ENCODE measurements at places on chromosomes 13 and 19.

GRCh38 chr13:100098445-100099116 is 9.7 kb downstream of the PCCA start:
- DNase-seq: no peak

DNA sequence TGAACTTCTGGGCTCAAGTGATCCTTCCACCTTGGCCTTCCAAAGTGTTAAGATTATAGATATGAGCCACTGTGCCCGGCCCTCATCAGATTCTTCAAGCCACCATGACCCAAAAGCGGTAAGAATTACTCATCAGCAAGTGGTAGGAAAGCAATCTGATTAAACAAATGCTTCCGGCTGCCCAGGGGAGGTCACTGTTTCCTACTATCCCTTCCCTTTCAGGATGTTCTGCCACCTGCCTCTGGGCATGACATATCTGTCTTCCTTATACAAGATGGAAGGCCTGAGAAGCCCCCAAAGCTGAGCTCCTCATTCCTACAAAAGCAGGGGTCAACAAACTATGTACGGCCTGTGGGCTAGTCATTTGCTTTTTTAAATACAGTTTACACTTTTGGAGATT is 7.0 kb downstream of the ABHD8 start:
- peak; percentile 80 for DNase-seq

- no peak for DNase-seq
Measured at GRCh38 chr13:52366291-52366690, 39.7 kb downstream of the THSD1 start.

DNA sequence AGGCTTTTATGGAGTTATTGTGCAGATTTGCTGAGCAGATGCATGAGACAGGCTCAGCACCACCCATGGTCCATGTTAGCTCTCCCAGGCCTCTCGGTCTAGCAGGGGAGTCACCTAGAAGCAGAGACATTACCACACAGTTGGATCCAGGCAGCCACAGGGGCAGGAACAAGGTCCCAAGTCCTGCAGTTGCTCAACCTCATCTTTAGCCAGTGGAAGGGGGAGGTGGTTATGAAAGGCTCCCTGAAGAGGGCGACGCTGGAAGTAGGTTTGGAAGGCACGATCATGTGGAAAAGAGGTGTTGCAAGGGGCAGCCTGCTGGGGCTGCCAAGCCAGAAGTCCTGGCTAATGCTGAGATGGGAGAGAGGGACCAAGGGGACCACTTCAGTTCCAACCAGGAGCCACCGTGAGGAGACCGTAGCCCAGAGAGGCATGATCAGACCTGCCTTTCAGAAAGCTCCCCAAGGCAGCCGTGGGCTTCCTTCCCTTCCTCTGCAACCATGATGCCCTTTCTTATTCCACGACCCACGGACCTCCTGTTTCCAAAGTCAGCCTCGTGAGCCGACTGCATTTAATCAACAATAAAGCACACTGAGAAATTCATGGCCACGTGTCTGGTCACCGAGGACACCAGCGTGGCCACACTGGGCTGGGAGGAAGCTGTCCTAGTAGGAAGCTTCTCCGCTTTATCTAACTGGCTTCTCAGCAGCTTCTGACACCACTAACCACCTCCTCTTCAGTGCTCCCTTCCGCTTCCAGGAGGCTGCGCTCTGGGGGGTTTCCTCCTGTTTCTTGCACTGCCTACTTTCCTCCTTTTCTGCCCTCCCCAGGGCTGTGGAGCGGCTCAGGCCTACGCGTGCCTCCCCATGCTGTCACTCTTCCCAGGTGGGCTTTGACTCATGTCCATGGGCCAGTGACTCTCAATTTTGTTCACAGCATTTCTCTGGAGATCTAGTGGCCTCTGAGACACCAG is 2.6 kb downstream of the AP1M1 start:
- DNase-seq: no peak

- no peak for DNase-seq
Measured at GRCh38 chr13:107721125-107721869, 494.0 kb downstream of the LIG4 start.

GRCh38 chr13:87234981-87235380 is 436.2 kb upstream of the SLITRK5 start:
- DNase-seq: no peak

DNA sequence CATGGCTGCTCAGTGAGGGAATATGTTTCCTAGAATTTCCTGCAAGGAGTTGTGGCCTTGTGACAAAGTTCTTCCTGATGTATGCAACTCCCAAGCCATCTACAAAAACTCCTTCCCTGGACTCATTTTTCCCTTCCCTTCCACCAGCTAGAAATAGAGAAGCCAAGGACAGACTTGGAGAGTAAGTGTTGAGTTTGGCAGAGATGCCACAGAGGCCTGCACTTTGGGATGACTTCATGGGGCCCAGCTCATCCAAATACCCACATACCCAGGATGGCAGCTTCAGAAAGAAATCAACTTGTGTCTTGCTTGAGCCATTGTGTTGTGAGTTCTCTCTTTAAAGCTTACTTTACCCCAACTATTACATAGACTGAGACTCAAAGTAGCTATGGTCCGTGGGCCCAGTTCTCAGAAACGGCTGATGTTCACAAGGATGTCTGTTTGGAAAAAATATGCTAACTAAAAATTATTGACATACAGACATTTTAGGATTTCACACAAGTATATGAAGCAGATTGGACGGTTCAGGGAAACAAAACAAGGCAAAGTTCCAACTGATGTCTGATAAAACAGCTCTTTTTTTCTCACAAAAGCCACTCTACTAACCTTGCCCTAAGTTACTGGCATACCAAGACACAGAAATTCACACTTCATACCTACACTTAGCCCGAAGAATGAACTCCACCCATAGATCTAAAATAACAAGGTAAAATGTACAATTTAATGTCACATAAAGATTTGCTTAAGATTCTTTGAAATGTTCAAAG is 107.9 kb downstream of the NALCN start:
- no peak for DNase-seq

- DNase-seq: no peak
Measured at GRCh38 chr19:4823577-4823976, 7.9 kb downstream of the TICAM1 start.

- no peak for DNase-seq
Measured at GRCh38 chr13:99960663-99961311, 10.8 kb downstream of the ZIC5 start.

DNA sequence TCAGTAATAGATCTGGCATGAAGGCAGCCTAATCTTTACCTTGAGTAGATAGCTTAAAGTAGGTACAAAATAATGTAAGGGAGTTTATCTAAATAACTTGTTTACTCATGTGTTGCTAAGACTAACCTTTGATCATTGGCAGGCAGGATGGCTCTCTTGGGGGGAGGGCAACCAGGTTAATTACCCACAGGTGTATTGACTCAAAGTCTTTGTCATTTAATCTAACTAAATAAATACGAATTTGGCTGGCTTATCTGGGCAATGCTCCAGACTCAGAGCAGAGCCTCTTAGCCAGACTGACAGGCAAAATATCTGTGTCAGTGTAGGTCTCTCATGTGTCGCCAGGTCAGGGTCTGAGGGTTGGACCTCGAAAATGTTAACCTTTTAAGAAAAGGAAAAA is 283.4 kb upstream of the KLHL1 start:
- DNase-seq: no peak
